Hepatic stellate cell (primary cell): ENCODE measurements at places on chromosomes 16 and 17.

DNA sequence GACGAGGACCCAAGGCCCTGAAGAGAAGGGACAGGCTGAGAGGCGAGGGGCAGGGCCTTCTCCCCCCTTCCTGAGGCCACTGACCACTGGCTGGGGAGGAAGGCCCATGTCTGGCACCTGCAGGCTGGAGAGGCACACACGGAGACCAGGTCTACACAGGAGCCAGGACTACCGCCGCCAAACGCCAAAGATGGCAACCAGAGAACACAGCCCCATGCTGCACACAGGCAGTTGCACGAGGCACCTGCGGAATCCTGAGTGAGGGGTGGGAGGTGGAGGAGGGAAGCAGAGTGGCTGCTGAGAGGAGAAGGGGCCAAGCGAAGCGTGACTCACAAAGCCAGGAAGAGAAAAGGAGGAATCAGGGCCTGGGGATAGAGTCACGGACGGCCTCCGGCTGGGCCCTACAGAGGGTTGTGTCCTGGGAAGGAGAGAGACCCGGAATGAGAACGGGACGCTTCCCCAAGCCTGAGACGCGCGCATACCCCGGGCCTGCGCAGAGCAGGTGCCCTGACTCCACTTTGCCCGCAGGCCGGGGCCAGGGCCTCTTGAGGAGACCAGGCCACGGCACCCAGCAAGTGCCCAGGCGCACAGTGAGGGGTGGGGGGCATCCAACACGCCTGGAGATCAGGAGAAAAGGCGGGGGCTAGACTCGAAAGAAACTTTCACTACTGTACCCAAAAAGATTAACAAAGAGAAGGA is 28.7 kb upstream of the C16orf95 start:
- no peak for DNase-seq

GRCh38 chr17:1560101-1560857 is 2.3 kb downstream of the PITPNA start:
- no peak for DNase-seq

GRCh38 chr17:17769869-17770631 is 66.7 kb downstream of the SREBF1 start:
- no peak for DNase-seq

DNA sequence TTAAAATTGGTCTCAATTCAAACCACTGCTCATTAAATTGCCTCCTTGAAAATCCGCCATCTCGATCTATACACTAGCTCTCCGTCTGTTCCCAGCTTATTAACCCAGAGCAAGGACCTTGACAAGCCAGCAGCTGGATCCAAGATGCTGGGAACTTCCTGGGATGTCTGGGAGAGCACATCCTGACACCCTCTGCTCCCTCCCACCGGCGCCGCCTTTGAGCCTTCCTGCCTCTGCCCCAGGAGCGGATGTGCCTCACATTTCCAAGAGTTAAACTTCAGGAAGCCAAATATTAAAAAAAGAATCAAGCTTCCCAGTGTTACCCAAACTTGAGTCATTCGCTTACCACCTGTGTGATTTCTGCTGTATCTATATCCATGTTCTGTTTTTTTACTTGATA is 107.9 kb downstream of the HAPSTR1 start:
- DNase-seq, result no peak

DNA sequence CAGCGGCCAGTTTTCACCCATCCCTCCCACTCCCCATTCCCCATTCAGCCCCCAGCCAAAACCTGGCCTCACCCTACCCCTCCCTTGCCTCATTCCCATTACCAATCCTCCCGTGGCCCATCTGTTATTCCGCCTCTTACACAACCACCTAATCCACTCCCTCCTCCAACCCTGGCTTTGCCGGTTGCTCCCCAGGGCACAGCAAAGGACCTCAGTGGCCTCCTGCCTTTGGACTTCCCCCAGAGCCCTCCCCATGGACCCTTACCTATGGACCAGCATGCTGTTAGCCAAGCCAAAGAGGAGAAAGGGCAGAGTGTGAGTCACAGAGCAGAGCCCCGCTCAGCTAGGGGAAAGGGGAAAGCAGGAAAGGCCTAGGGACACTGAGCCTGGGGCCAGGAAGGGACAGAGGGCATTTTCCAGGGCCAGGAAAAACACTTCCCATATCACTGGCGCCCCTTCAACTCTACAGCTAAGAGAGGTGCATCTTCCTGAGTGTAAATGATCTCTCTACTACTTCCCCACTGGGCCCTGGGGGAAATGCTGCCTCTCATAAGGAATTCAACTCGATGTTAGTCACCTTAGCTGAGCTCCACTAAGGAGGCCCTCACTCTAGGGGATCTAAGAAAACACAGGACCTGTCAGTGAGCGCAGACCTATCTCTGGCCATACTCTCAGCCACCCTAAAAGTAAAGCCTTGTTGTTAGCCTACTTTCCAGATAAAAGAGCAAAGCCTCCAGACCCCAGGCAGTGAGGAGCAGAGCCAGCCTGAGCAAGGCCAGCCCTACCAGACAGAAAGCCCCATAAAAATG is 10.6 kb downstream of the PEMT start:
- no peak for DNase-seq

DNA sequence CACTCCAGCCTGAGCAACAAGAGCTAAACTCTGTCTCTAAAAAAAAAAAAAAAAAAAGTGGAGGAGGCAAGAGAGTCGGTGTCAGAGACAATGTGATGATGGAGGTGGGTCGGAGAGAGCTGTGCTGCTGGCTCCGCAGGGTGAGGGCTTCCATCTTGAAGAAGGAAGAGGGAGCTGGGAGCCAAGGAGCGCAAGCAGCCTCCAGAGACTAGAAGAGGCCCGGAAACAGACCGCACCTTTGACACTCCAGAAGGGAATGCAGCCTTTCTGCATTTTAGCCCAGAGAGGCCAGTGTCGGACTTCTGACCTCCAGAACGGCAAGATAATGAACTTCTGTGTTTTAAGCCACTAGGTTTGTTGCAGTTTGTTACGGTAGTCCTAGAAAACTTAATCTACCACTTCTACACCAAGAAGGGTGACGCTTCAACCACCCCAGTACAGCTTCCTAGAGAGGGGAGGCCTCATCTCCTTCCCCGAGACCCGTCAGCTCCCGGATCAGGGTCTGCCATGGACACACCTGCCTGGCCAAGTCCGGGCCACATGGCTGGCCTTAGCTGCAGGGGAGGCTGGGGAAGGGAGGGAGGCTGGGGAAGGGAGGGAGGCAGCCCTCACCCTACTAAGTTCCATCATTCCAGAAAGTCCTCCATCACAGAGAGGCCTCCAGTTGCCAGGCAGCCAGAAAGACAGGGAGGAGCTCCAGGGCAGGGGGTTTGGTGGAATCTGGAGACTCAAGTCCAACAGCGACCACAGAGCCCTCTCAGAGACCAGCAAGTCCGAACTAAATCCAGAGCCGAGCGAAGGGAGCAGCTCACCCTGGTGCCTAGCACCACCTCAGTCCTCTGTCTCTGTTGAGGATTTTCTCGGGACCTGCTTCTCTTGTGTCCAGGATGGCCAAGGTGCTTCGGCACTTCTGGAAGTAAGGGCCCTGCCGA is 13.2 kb upstream of the RBFOX3 start:
- no peak for DNase-seq

GRCh38 chr16:2475413-2476344 is 752 bp downstream of the TBC1D24 start:
- peak; percentile 41 for DNase-seq

DNA sequence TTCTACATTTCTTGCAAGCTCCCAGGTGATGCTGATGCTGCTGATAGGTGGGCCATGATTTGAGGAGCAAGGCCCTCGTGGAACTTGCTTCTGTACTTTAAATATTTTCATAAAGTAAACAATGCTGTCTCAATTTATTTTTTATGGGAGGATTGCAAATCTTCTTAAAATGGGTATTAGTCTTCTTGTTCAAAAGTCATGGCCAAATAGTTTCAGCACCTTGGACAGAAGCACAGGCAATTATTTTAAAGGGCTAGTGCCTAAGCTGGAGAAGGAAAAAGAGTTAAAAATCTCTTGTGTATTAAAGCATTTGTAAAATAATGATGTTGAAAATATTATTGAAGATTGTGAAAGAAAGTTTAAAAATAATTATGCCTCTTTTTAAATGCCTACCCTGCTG is 50.5 kb downstream of the GPR139 start:
- no peak for DNase-seq

GRCh38 chr17:10758062-10758461 is 28.2 kb upstream of the TMEM220 start:
- no peak for DNase-seq

GRCh38 chr16:23040246-23040645 is 109.0 kb downstream of the USP31 start:
- no peak for DNase-seq

GRCh38 chr16:88846088-88846487 is 10.7 kb downstream of the GALNS start:
- DNase-seq, result no peak

GRCh38 chr16:26493751-26494150 is 573.0 kb upstream of the C16orf82 start:
- no peak for DNase-seq

DNA sequence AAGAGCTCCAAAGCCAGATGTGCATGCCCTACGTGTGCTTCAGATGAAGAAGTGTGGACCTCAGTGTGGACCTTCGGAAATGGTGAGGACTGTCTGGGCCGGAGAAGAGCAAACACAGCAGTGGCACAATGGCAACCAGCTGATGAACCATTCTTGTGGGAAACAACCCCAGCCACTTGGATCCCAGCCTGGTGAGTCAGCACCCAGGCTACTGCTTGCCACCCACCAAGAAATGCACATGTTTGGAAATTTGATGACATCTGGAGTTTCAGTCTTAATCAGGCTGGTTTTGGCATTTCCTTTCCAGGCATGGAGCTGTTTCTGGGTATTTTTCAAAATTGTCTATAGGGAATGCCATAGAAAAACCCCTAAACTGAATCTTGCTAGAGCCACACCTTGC is 42.7 kb downstream of the DYNLRB2 start:
- peak; percentile 38 for DNase-seq

- DNase-seq, result no peak
These were observed 28.3 kb downstream of the C16orf95 start for GRCh38 chr16:87288753-87289362.

GRCh38 chr16:89134269-89134668 is 37.3 kb upstream of the CDH15 start:
- no peak for DNase-seq

DNA sequence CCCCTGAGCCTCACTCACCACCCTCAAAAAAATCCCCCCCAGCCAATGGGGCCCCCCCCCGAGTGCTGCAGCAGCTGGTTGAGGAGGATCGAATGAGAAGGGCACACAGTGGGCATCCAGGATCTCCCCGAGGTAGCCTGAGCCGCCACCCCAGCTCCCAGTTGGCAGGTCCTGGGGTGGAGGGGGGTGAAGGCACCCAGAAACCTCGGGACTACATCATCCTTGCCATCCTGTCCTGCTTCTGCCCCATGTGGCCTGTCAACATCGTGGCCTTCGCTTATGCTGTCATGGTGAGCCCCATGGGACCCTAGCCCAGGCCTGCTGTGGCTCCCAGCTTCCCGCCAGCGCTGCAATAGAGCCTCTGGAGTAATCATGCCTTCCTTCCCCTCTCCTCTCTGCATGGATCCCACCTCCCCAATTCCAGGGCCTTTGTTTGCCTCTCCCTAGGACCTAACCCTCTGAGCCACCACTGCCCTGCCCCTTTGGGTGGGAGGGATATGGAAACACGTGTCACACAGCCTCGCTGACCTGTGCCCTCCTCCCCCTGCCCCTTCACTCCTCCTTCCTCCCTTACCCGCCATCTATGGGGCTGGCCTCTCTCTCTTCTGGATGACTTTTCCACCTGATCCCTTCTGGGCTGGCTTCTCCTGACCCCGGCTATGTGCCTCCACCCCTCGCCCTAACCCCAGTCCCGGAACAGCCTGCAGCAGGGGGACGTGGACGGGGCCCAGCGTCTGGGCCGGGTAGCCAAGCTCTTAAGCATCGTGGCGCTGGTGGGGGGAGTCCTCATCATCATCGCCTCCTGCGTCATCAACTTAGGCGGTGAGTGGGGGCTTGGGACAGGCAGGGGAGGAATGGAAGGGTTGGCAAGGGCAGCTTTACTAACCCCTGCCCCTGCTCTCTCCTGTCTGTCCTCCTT is 1.9 kb downstream of the PRRT2 start:
- DNase-seq, result no peak

- DNase-seq, result no peak
These were observed 23.6 kb upstream of the TOX3 start for GRCh38 chr16:52570495-52571091.

DNA sequence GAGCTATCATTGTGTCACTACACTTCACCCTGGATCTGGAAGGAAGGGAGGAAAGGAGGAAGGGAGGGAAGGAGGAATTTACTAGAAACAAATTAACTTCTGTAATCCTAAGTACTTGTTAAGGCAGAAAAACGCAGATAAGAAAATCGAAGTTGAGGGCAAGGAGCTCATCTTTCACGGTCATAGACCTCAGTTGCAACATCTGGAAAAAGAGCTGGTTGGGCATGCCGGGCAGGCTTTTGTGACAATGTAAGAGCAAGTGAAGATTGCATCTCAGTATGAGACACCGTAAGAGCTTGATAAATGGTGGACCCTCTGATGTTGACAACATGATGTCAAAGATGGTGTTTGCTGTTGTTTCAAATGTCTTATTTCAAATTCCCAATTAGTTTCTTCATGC is 721.5 kb downstream of the MAF start:
- DNase-seq, result no peak

GRCh38 chr16:3759736-3760135 is 42.4 kb upstream of the TRAP1 start:
- no peak for DNase-seq

DNA sequence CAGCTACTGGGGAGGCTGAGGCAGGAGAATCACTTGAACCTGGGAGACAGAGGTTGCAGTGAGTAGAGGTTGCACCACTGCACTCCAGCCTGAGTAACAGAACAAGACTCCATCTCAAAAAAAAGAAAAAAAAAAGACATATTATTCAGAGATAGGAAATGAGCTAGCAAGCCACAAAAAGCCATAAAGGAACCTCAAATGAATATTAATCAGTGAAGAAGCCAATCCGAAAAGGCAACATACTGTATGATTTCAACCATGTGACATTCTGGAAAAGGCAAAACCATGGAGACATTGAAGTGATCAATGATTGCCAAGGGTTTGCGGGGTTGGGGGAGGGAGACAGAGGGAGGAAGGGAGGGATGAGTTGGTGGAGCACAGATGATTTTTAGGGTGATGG is 8.4 kb upstream of the EXOC7 start:
- no peak for DNase-seq

- DNase-seq, result no peak
These were observed 1.5 kb downstream of the MYO15A start for GRCh38 chr17:18109935-18110485.

GRCh38 chr16:52825892-52826291 is 226.8 kb downstream of the CHD9NB start:
- DNase-seq, result no peak

GRCh38 chr17:75876190-75876937 is 2.0 kb downstream of the TRIM47 start:
- DNase-seq, result no peak

- no peak for DNase-seq
These were observed 46.2 kb downstream of the MARCHF10 start for GRCh38 chr17:62761884-62762283.

- peak; percentile 75 for DNase-seq
These were observed 67.5 kb downstream of the SEC14L1 start for GRCh38 chr17:77208217-77208808.

- DNase-seq, result peak; percentile 10
These were observed 665.9 kb upstream of the SALL1 start for GRCh38 chr16:51816929-51817328.

- DNase-seq, result no peak
These were observed 66.8 kb upstream of the GAS7 start for GRCh38 chr17:10265100-10265810.
